Gastrocnemius medialis (tissue), 4 donors: ENCODE measurements at places on chromosomes 16 and 17. TPM values are rescaled to one million over a fixed set of nuclear protein-coding genes. Genes with fewer than 3 reads are reported as not detected.

- H3K27me3 ChIP-seq = no peaks in the 10 kb centered on the region
- peak overlapping the region; percentile 81 for H3K27ac ChIP-seq
- H3K36me3 ChIP-seq = no peaks in the 10 kb centered on the region
Measured at GRCh38 chr17:2175294-2175628, 120.4 kb downstream of the HIC1 start.

DNA sequence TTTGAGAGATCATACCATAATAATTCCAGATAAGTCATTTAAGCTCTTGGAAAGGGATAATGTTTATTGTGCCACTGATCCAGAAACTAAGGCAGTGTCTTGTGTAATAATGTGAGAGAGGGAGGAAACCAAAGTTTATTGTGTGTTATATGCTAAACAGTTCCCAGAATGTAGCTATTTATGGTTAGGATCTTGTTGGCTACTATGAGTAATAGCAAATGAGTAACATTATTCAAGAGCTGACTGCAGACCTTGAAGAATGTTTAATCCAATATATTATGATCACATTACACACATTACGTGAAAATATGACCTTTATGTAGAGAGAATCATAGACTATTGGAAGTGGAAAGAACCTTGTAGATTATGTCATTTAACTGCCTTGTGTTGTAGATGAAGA is 139.5 kb downstream of the BCAS3 start:
- no peaks in the 10 kb centered on the region for H3K4me1 ChIP-seq
- no peak overlapping the region for H3K4me3 ChIP-seq
- H3K27me3 ChIP-seq = no peaks in the 10 kb centered on the region
- H3K36me3 ChIP-seq = no peaks in the 10 kb centered on the region
- H3K27ac ChIP-seq = no peak overlapping the region

Gene ARSG
- 6.1 TPM for total RNA-seq

DNA sequence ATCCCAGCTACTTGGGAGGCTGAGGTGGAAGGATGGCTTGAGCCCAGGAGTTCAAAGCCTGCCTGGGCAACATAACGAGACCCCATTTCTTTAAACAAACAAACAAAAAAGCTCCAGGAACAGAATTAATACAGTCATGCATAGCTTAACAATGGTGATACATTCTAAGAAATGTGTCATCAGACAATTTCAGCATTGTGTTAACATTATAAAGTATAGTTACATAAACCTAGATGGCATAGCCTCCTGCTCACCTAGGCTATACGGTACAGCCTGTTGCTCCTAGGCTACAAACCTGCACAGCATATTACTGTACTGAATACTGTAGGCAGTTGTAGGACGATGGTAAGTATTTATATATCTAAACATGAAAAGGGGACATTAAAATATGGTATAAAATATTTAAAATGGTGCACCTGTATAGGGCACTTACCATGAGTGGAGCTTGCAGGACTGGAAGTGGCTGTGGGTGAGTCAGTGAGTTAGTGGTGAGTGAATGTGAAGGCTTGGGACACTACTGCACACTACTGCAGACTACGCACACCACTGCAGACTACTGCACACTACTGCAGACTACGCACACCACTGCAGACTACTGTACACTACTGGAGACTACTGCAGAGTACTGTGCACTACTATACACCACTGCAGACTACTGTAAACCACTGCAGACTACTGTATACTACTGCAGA is 74.6 kb downstream of the TMC6 start:
- DNase-seq = no peak
- no peaks in the 10 kb centered on the region for H3K36me3 ChIP-seq
- no peaks in the 10 kb centered on the region for H3K27me3 ChIP-seq
- H3K27ac ChIP-seq = peak overlapping the region; percentile 93
- no peak overlapping the region for H3K4me3 ChIP-seq

DNA sequence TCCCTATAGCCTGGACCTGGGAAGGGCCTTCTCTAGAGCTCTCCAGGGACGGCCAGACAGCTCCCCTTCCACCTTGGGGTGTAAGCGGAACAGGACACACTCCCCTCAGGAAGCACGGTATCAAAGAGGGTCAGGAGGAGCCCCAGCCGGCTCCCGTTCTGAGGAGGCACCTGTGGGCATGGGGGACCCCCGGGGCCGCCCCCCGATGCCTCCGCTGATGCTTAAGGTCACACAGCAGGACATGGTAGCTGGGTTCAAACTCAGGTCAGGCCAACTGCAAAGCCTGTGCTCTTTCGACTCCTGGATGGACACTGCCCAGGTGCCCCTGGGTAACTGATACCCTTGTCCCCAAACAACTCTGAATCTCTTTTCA is 49.8 kb downstream of the CMIP start:
- H3K36me3 ChIP-seq = no peaks in the 10 kb centered on the region
- H3K4me3 ChIP-seq = no peak overlapping the region

Gene GPRC5B
- total RNA-seq = 41.9 TPM

GRCh38 chr16:69039333-69039941 is 66.0 kb upstream of the HAS3 start:
- no peak overlapping the region for H3K27ac ChIP-seq
- H3K27me3 ChIP-seq = no peaks in the 10 kb centered on the region
- H3K4me1 ChIP-seq = no peaks in the 10 kb centered on the region
- DNase-seq = no peak
- H3K36me3 ChIP-seq = no peaks in the 10 kb centered on the region

GRCh38 chr16:54411544-54411943 is 125.0 kb upstream of the IRX3 start:
- H3K4me1 ChIP-seq = peaks cover 6% of the 10 kb centered on the region
- H3K27ac ChIP-seq = no peak overlapping the region
- no peaks in the 10 kb centered on the region for H3K36me3 ChIP-seq
- H3K27me3 ChIP-seq = no peaks in the 10 kb centered on the region

- no peaks in the 10 kb centered on the region for H3K36me3 ChIP-seq
- no peak overlapping the region for H3K4me3 ChIP-seq
- H3K27ac ChIP-seq = no peak overlapping the region
Measured at GRCh38 chr16:54946909-54947308, 16.2 kb downstream of the IRX5 start.

DNA sequence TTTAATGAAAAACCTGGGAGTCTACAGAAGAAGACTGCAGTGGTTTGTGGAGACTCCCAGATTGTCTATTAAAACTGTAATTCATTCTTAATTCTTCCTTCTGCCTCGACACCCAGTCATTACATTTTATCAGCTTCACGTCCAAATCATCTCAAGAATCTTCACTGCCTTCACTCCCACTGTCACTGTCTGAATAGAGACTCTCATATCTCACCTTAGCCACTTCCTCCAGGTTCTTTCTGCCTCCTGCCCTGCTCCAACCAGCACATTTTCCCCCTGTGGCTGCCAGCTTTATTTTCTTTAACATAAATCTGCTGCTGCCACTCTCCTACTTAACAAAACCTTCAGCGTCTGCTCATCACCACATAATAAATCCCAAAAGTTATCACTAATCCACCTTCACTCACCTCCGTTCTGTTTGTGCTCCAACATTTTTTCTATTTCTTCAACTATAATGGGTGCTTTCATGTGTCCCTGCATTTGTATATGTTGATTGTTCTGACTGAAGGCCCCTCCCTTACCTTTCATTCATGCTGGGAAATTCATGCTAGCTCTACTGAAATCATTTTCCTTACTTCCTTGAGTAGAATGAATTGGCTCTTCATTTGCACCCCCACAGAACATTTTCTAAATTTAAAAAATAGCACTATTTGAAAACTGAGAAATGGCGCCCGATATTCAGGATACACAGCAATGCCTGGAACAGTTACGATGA is 38.9 kb downstream of the KCNJ2 start:
- H3K27ac ChIP-seq = peak overlapping the region; percentile 84
- H3K4me1 ChIP-seq = peaks cover 39% of the 10 kb centered on the region
- H3K4me3 ChIP-seq = no peak overlapping the region
- no peaks in the 10 kb centered on the region for H3K27me3 ChIP-seq
- no peak for DNase-seq

DNA sequence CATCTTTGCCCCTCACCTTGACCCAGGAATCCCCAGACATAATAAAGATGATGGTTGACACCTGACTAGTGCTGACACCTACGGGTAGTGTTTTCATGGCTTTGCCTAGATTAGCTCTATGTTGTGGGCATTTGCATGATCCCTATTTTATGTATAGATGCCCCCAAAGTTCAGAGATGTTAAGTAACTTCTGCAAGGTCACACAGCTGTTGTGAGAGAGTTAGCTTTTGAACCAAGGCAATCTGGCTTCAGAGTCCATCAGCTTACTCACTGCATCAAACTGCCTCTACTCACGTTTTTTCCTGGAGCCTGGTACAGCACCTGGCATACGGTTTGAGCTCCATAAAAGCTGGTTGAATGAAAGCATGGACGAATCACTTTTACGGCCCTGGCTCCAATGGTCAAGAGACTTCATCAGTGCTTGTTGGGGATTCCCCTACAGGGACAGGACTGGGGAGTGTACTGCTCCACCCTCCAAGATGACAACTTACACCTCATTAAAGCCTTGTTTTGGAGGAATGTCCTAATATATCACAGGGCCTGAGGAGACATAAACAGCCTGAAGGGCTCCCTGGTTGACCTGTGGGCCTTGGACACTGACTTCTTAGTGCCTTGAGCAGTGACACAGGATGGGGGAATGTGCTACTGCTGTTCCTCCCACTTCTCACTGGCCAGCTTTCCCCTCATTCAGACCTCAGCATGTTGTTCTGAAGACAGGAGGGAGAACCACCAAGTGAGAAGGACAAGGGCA is 193.2 kb upstream of the ASIC2 start:
- H3K4me1 ChIP-seq = no peaks in the 10 kb centered on the region
- no peak for DNase-seq
- H3K27ac ChIP-seq = no peak overlapping the region
- no peaks in the 10 kb centered on the region for H3K27me3 ChIP-seq
- H3K36me3 ChIP-seq = no peaks in the 10 kb centered on the region

- no peaks in the 10 kb centered on the region for H3K36me3 ChIP-seq
- no peaks in the 10 kb centered on the region for H3K27me3 ChIP-seq
- DNase-seq = peak; percentile 74
- H3K27ac ChIP-seq = peak overlapping the region; percentile 64
- no peak overlapping the region for H3K4me3 ChIP-seq
Measured at GRCh38 chr16:87790292-87791100, 24.7 kb upstream of the KLHDC4 start.

DNA sequence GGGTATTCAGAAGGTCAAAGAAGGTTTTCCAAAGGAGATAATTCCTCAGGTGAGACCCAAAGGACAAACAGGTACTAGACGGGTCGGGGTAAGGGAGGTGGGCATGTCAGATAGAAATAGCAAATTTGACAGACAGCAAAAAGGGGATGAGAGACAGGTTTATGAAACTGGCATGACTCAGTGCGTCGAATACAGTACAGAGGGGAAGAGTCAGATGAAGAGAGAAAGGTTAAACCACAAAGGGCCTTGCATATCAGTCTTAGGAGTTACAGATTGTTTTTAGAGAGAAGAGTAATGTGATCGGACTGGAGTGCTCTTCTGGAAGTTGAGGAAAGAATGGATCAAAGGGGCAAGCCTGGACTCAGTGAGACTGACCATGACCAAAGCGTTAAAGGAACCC is 88.4 kb downstream of the ZZEF1 start:
- H3K4me1 ChIP-seq = no peaks in the 10 kb centered on the region
- no peak overlapping the region for H3K27ac ChIP-seq
- no peak for DNase-seq
- H3K27me3 ChIP-seq = no peaks in the 10 kb centered on the region
- no peak overlapping the region for H3K4me3 ChIP-seq

- no peaks in the 10 kb centered on the region for H3K27me3 ChIP-seq
- H3K27ac ChIP-seq = peak overlapping the region; percentile 77
- no peak for DNase-seq
Measured at GRCh38 chr16:69918241-69918640, 32.9 kb upstream of the CLEC18A start.

DNA sequence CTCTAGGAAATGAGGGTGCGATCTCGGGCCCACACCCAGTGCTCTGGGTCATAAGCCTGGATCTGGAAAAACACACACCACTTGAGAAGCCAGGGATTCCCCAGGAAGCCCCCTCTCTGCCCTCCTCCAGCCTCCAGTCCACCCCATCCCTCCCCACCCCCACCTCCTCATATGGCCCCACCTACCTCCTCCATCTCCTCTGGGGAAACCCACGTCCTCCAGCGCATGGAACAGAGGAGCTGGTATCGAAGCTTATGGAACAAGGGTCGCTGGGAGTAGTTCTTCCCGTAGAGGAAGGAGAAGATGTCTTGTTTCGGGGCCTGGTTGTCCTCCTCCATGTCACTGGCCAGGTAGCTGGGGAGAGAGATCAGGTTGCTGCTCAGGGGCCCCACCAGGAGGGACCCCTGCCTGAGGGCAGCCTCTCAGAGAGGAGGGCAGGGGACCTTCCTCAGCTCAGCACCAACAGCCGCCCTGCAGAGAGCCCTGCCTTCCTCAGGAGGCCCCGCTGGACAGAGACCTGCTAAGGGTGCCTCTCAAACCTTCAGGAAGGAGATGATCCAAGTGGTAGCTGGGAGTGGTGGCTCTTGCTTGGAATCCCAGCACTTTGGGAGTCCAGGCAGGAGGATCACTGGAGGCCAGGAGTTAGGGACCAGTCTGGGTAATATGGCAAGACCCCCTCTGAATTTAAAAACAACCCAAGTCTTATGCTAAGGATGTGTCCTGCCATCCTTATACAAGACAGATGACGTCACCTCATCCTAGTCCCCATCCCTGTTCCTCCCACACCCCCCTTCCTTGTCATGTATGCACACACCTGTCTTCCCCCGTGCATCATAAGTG is 5.0 kb downstream of the SPDYE4 start:
- H3K27ac ChIP-seq = no peak overlapping the region
- DNase-seq = no peak
- no peak overlapping the region for H3K4me3 ChIP-seq
- no peaks in the 10 kb centered on the region for H3K27me3 ChIP-seq
- H3K36me3 ChIP-seq = no peaks in the 10 kb centered on the region
- no peaks in the 10 kb centered on the region for H3K4me1 ChIP-seq

Gene PDE6G
- total RNA-seq = not detected

DNA sequence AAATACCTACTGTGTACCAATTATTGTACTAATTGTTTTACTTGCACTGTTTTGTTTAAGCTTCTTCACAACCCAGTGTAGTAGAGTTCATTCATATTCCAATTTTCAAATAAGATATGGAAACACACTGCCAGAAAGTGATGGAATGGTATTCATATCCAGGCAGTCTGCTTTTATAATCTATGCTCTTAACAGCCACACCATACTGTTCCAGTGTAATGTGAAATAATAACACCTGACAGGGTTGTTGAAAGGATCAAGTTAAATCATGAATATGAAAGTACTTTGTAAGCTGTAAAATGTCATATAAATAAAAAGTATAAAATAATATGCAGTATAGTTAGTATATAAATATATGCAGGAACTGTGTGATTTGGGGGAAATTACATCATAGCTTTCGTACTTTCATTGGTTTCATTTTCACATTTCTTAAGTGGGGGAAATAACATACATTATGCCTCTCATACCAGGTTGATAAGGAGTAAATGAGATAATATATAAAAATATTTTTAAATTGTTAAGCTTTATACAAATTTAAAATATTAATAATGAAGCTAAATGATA is 230.8 kb downstream of the TANC2 start:
- H3K4me3 ChIP-seq = no peak overlapping the region
- no peaks in the 10 kb centered on the region for H3K36me3 ChIP-seq
- no peak for DNase-seq
- H3K4me1 ChIP-seq = no peaks in the 10 kb centered on the region

GRCh38 chr16:31501226-31501965 is 6.8 kb downstream of the RUSF1 start:
- DNase-seq = no peak
- H3K27ac ChIP-seq = no peak overlapping the region
- H3K4me3 ChIP-seq = no peak overlapping the region
- no peaks in the 10 kb centered on the region for H3K27me3 ChIP-seq

- no peak overlapping the region for H3K4me3 ChIP-seq
- DNase-seq = no peak
- no peak overlapping the region for H3K27ac ChIP-seq
- H3K4me1 ChIP-seq = no peaks in the 10 kb centered on the region
Measured at GRCh38 chr16:75727221-75727620, 931 bp upstream of the CPHXL start.

Gene CCDC57
- total RNA-seq = 11.3 TPM

Gene GALR2
- not detected for total RNA-seq
